ENCODE measurements at places on chromosomes 5 and 9.

DNA sequence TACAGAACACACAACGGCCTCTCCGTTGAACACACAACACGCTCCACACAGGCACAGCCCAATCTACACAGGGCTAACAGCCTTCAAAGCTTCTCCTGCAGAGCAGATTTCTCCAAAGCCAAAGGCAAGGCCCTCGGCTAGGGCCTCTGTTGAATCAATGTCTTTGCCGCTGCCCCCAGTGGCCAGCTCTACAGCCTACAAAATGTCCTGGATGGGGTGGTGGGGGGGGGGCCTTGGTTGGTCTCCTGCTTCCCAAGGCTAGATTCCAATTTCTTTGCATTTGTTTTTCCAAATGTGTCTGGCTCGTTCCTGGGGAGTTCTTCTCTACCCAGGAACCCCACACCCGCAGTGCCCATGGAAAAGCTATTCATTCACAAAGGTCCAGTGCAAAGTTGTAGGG lies 167.2 kb downstream of the PAX5 start:
- no peak for DNase-seq

GRCh38 chr5:170182491-170182890 lies 50.3 kb upstream of the C5orf58 start:
- no peak for DNase-seq

GRCh38 chr5:35860686-35861085 lies 4.0 kb downstream of the IL7R start:
- no peak for DNase-seq

- no peak for DNase-seq
These were observed 3.1 kb upstream of the GLIS3 start for GRCh38 chr9:4303006-4303405.

DNA sequence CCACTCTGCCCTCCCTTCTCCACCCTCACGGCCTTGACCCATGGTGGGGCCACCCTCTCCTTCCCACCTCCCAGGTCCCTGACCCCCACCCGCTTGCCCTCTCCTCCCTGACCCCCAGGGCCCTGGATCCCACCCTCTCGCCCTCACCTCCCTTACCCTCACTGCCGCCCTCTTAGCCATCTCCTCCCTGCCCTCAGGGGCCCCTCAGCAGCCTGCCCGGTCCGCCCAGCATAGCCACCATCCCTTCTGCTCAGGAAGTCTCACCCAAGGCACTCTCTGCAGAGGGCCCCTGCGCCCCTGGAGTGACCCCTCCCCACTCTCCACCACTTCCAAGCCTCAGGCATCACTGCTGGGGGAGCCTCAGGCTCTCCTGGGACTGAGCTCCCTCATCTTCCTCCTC lies 66.3 kb downstream of the MRPL36 start:
- DNase-seq = no peak

GRCh38 chr5:180803181-180804128 lies 849 bp upstream of the MGAT1 start:
- no peak for DNase-seq

DNA sequence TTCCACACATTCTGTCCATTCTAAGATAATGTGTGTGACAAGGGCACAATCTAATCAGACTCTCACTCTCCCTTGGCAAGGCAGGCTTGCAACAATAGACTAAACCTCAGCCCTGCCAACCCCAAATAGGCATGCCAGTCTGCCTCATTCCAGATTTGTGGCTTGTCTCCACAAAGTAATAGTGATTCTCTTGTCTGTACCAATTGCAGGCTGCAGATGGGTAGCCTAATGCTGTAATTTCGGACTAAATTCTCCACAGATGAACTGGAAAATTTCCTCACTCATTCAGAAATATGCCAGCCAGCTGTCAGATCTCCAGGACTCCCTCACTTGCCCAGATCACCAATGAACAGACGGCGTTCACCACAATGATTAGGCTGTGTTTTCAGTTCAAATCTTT lies 413.6 kb downstream of the ELAVL2 start:
- DNase-seq = no peak

GRCh38 chr5:173764332-173765028 lies 123.7 kb upstream of the CPEB4 start:
- DNase-seq = no peak

DNA sequence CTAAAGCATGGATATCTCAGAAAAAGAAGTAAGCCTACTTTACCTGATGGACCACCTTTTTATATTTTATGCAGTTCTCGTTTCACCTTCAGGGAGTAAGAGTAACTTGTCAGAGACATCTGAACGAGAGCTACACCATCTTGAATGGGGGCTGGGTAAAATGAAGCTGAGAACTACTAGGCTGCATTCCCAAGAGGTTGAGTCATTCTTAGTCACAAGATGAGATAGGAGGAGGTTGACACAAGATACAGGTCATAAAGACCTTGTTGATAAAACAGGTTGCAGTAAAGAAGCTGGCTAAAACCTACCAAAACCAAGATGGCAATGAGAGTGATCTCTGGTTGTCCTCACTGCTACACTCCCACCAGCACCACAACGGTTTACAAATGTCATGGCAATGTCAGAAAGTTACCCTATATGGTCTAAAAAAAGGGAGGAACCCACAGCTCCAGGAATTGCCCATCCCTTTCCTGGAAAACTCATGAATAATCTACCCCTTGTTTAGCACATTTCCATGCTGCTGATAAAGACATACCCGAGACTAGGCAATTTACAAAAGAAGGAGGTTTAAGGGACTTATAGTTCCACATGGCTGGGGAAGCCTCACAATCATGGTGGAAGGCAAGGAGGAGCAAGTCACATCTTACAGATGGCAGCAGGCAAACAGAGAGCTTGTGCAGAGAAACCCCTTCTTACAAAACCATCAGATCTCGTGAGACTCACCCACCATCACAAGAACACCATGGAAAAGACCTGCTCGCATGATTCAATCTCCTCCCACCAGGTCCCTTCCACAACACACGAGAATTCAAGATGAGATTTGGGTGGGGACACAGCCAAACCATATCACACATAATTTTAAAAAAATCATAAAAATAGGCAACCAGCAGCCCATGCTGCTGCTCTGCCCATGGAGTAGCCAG lies 62.5 kb downstream of the GIN1 start:
- DNase-seq = no peak

GRCh38 chr5:125683669-125684068 lies 739.5 kb upstream of the GRAMD2B start:
- DNase-seq = no peak

- no peak for DNase-seq
These were observed 153.7 kb downstream of the SPOCK1 start for GRCh38 chr5:137345396-137345795.

DNA sequence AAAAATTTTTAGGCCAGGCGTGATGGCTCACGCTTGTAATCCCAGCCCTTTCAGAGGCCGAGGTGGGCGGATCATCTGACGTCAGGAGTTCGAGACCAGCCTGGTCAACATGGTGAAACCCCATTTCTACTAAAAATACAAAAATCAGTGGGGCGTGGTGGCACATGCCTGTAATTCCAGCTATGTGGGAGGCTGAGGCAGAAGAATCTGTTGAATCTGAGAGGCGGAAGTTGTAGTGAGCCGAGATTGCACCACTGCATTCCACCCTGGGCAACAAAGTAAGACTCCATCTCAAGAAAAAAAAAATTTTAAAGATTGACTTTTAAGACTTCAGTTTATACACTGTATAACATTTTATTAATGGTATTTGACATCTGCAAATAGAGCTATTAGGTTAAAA lies 60.1 kb upstream of the GNAQ start:
- no peak for DNase-seq
